ENCODE measurements at places on chromosomes 1 and 21. TPM values are rescaled to one million over a fixed set of nuclear protein-coding genes. Genes with fewer than 3 reads are reported as not detected.

The GPR52 gene
- 0.34 TPM for total RNA-seq

The TPTE gene
- not detected for total RNA-seq

The S100A9 gene
- total RNA-seq: 0.59 TPM

The ZNF593 gene
- total RNA-seq: 62.4 TPM

The KAZN gene
- total RNA-seq: 13.4 TPM

The TMPRSS3 gene
- not detected for total RNA-seq

The AGT gene
- total RNA-seq: 0.93 TPM

The TTC22 gene
- 1.8 TPM for total RNA-seq

The RGS8 gene
- total RNA-seq: not detected

The FALEC gene
- 0.59 TPM for total RNA-seq

The RBM11 gene
- not detected for total RNA-seq

The CTTNBP2NL gene
- 18.0 TPM for total RNA-seq

The VANGL2 gene
- total RNA-seq: 1.1 TPM

The C1orf87 gene
- total RNA-seq: not detected

GRCh38 chr1:12353981-12354380, 124.2 kb downstream of the VPS13D start:
- no peak for DNase-seq
- no peaks in the 10 kb centered on the region for H3K27me3 ChIP-seq
- H3K27ac ChIP-seq: no peak overlapping the region
- no peak overlapping the region for H3K4me3 ChIP-seq

GRCh38 chr1:114272593-114272992, 118.9 kb upstream of the SYT6 start:
- no peak for DNase-seq
- no peaks in the 10 kb centered on the region for H3K4me1 ChIP-seq
- peaks cover 74% of the 10 kb centered on the region for H3K27me3 ChIP-seq
- no peak overlapping the region for H3K27ac ChIP-seq

GRCh38 chr1:6465461-6466005, 440 bp downstream of the TNFRSF25 start:
- H3K36me3 ChIP-seq: peaks cover 17% of the 10 kb centered on the region
- H3K27me3 ChIP-seq: no peaks in the 10 kb centered on the region
- no peak for DNase-seq
- peaks cover 10% of the 10 kb centered on the region for H3K4me1 ChIP-seq

DNA sequence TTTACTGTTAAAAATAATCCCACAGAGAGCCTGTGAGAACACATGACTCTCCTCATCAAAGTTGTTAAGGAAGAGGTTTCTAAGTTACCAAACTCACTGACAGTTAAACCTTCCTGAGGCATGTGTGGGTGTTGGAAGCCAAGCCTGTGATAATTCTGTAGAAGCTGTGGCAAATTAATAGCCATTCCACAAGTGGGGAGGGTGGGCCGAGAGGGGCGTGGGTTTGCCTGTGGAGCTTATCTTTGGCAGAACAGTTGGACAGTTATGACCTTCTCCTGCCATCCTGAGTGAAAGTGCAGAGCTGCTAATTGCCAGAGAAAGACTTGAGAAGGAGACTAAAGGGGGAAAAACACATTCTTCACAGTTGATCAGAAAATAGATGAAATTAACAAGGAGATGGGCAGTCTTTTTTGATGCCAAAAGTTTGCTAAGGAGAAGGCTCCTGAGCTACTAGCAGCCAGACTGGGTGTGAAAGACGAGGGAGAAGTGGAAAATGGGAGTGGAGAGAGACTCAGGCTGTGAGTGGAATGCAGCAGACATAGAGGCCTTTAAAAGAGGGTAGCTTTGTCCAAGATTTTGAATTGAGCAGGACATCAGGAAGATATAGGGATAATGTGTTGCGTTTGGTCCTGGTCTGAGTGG, 1.6 kb upstream of the PLA2G2C start:
- H3K4me1 ChIP-seq: no peaks in the 10 kb centered on the region
- peaks cover 21% of the 10 kb centered on the region for H3K27me3 ChIP-seq
- DNase-seq: no peak

DNA sequence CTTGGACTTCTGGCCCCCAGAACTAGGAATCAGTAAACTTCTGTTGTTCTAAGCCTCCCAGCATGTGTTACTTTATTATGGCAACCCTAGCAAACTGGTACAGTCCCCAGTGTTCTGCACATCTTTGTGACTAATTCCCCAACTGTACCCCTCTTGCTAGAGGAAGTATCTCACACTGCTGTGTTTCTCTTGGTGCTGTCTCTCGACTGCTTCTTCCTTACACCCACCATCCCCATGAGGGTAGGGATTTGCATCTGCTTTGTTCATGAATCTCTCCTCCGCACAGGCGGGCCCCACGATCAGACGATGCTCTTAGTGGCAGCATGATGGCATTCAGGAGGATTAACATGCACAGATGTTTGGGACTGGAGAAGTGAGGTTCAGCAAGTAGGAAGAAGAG, 46.7 kb downstream of the CLIC6 start:
- H3K36me3 ChIP-seq: no peaks in the 10 kb centered on the region
- no peak for DNase-seq
- H3K27ac ChIP-seq: no peak overlapping the region
- no peaks in the 10 kb centered on the region for H3K4me1 ChIP-seq
- H3K27me3 ChIP-seq: no peaks in the 10 kb centered on the region

GRCh38 chr1:109827986-109828385, 64.3 kb upstream of the EPS8L3 start:
- no peak for DNase-seq
- H3K27me3 ChIP-seq: no peaks in the 10 kb centered on the region
- H3K4me1 ChIP-seq: peaks cover 38% of the 10 kb centered on the region
- H3K4me3 ChIP-seq: no peak overlapping the region

DNA sequence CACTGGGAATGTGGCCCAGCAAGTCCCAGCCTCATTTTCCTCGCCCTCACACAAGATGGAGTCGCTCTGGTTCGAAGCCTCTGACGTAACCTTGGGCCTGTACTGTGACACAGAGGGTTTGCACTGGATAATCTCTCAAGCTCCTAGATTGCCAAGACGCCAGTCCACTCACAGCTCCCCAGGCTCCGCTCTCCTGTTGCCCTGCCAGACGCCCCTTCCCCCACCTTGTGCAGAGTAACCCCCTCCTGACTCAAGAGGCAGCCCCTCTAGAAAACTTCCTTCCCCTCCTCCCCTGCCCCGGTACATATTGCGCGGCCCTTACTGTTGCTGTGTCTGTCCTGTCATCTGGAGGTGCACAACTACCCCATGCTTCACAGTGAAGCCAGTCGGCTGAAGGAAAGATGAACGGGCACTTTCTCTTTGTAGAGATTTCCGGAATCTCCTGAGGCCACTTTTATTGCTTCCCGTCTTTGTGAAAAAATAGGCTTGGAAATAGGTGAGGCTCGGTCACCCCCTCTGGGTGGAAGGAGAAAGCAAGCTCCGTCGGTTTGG, 981 bp upstream of the KIAA1614 start:
- H3K4me3 ChIP-seq: no peak overlapping the region
- no peaks in the 10 kb centered on the region for H3K4me1 ChIP-seq
- DNase-seq: no peak

DNA sequence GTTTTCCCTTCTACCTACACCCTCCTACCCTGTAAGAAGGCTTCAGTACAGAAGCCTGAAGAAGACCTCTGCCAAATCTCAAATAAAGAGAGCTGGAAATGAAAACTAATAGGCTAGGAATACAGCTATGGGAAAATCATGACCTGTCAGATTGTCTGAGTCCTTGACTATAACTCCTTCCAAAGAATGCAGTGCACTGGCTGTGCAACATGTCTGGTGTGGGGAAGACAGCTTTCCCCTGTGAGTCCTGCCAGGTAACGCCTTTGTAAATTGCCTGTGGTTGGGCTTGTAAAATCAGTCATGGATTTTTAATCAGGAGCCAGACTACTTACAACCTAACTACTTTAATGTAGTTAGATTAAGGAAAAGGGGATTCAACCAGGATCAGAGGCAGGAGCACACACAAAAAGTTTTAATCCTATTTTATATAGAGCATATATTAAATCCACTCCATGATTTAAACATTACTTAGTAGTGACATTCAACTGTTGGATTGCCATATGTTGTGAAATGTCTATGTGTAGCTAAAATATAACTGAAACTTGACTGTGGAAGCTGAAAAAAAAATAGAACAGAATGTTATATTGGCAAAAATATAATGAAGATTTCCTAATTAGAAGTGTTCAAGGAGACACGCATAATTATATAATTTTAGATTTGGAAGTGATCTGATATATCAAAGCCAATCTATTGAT, 1667.8 kb downstream of the KCNT2 start:
- H3K4me3 ChIP-seq: no peak overlapping the region
- no peaks in the 10 kb centered on the region for H3K4me1 ChIP-seq
- DNase-seq: no peak
- no peaks in the 10 kb centered on the region for H3K36me3 ChIP-seq
- no peaks in the 10 kb centered on the region for H3K27me3 ChIP-seq

- no peak overlapping the region for H3K27ac ChIP-seq
- H3K36me3 ChIP-seq: no peaks in the 10 kb centered on the region
- H3K4me1 ChIP-seq: peaks cover 35% of the 10 kb centered on the region
- no peak overlapping the region for H3K4me3 ChIP-seq
- H3K27me3 ChIP-seq: no peaks in the 10 kb centered on the region
These were observed 31.2 kb upstream of the SYNC start for GRCh38 chr1:32733582-32734321.

- no peak for DNase-seq
- no peaks in the 10 kb centered on the region for H3K27me3 ChIP-seq
- H3K36me3 ChIP-seq: no peaks in the 10 kb centered on the region
- no peaks in the 10 kb centered on the region for H3K4me1 ChIP-seq
These were observed 121.1 kb upstream of the PKN2 start for GRCh38 chr1:88562991-88563390.

GRCh38 chr1:226408285-226409184, 642 bp upstream of the PARP1 start:
- peak overlapping the region; percentile 73 for H3K4me3 ChIP-seq
- no peaks in the 10 kb centered on the region for H3K36me3 ChIP-seq
- peak overlapping the region; percentile 79 for H3K27ac ChIP-seq
- no peak for DNase-seq
- no peaks in the 10 kb centered on the region for H3K27me3 ChIP-seq
- H3K4me1 ChIP-seq: peaks cover 36% of the 10 kb centered on the region

DNA sequence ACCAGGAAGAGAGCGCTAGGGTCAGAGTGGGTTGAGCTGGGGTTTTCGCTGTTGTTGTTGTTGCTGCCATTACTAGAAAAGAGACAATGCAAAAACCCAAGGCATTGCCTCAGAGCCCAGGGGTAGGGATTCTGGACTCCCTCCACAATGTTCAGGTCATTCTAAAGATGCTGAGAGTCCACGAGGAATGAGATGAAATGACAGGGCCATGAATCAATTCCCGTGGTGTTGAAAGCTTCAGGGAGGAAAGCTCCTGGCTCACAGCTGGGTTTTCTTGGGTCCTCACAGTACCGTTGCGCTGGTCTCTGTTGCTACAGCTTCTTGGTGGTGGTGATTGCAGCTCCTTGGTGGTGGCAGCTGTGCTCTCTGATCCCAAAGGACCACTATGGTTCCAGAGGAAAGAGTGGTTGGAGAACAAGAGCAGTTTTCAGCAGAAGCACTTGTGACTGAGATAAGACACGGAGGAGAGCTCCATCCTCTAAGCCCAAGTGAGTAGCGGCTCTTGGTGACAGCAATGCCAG, 58.2 kb downstream of the ETS2 start:
- no peak overlapping the region for H3K27ac ChIP-seq
- H3K36me3 ChIP-seq: no peaks in the 10 kb centered on the region
- no peak overlapping the region for H3K4me3 ChIP-seq
- no peak for DNase-seq

- H3K36me3 ChIP-seq: no peaks in the 10 kb centered on the region
- no peak overlapping the region for H3K4me3 ChIP-seq
- DNase-seq: no peak
- H3K27ac ChIP-seq: no peak overlapping the region
- no peaks in the 10 kb centered on the region for H3K27me3 ChIP-seq
These were observed 56.0 kb downstream of the ITSN1 start for GRCh38 chr21:33698087-33698860.

DNA sequence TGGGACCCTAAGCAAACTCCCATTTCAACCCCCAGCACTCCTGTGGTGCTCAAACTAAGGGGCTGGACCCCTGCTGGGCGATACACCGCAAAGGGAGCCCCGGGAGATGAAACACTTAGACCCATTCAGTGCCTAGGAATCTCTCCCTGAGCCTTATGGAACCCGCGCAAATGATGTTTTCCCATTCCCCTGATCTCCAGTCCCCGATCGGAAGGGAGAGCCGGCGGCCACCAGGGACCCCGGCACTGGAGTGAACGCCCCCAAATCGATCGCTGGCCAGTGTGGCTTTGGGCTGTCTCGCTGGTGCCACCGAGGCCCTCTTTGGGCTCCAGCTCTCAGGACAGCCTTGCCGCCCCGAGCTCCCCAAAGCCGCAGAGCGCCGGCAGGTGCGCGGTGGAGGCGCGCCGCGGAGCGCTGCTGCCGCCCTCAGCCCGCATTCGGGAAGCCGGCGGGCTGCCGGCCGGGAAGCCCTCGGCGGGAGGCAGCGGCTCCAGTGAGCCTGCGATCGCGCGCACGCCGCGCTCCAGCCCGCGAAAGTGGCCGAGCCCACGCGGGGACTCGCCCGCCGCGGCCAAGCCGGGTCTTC, 1.1 kb downstream of the PLXNA2 start:
- peak overlapping the region; percentile 62 for H3K4me3 ChIP-seq
- DNase-seq: no peak
- H3K27me3 ChIP-seq: peaks cover 48% of the 10 kb centered on the region
- no peaks in the 10 kb centered on the region for H3K36me3 ChIP-seq
- H3K27ac ChIP-seq: no peak overlapping the region

- DNase-seq: no peak
- no peaks in the 10 kb centered on the region for H3K27me3 ChIP-seq
These were observed 54.3 kb upstream of the C1orf198 start for GRCh38 chr1:230922620-230923019.

GRCh38 chr1:229864686-229865230, 202.3 kb upstream of the GALNT2 start:
- DNase-seq: no peak
- H3K27me3 ChIP-seq: 0 out of 2 replicates have a peak, but pooled peaks cover 2% of the 10 kb centered on the region

DNA sequence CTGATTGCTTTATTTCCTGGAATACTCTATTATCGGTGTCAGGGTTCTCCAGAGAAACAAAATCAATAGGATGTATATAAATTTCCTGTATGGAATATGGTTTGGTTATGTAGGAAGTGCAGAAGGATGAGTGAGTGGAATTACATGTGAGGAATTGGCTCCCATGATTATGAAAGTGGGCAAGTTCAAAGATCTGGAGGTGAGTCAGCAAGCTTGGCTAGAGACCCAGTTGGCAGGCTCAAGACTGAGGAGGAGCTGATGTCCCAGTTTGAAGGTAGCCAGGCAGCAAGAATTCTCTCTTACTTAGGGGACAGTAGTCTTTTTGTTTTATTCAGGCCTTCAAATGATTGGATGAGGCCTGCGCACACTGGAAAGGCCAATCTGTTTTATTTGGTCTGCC, 57.5 kb downstream of the MAP3K7CL start:
- peak; percentile 59 for DNase-seq
- H3K27me3 ChIP-seq: no peaks in the 10 kb centered on the region
- peaks cover 43% of the 10 kb centered on the region for H3K4me1 ChIP-seq
- H3K27ac ChIP-seq: no peak overlapping the region
- H3K36me3 ChIP-seq: no peaks in the 10 kb centered on the region
- H3K4me3 ChIP-seq: no peak overlapping the region

DNA sequence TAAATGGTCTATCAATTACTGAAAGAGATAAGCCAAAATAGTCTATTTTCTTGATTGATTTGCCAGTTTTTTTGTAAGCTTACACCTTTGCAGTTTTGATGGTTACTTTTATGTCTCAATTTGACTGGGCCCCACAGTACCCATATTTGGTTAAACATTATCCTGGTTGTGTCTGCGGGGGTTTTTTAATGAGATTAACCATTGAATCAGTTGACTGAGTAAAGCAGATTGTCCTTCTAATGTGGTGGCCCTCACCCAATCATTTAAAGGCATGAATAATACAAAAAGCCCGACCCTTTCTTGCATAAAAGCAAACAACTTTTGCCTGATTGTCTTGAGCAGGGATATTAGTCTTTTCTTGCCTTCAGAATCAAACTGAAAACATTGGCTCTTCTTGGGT, 650.0 kb upstream of the RGS18 start:
- no peak overlapping the region for H3K4me3 ChIP-seq
- H3K4me1 ChIP-seq: no peaks in the 10 kb centered on the region
- H3K36me3 ChIP-seq: no peaks in the 10 kb centered on the region
- no peak for DNase-seq
- H3K27ac ChIP-seq: no peak overlapping the region
